Fibroblast of skin of right biceps (primary cell): ENCODE measurements at places on chromosomes 7 and 10.

DNA sequence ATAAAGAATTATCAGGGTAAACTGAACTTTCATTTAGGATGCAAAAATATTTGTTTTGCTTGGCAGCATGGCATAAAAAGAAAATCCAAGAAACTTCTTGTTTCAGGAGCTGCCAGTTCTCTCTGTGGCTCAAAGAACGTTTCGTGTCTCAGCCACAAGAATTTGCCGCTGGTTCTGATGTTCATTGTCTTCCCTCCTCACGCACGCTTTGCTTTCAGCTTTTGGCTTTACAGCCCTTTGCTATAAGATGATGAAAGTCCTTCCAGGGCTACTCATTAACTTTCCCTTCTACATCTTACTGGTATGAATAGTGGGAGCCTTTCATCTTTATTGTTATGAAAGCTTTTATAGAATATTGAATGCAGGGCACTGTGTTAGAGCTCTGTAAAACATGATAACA, 124.7 kb downstream of the BICC1 start:
- DNase-seq, result peak; percentile 80

GRCh38 chr7:80410081-80410480, 101.8 kb downstream of the GNAT3 start:
- DNase-seq, result peak; percentile 61

DNA sequence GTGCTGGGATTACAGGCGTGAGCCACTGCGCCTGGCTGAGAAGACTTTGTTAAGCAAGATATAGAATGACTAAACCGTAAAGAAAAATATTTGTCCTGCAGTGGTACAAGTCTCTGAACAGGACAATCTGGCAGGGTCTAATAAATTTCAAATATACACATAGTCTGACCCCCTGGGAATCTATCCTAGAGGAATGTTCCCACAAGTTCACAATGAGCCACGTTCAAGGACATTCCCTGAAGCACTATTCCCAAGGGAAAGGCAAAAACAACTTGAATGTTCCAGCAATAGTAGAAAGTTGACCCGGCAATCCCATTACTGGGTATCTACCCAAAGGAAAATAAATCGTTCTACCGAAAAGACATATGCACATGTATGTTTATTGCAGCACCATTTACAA, 82.0 kb downstream of the HIP1 start:
- no peak for DNase-seq

DNA sequence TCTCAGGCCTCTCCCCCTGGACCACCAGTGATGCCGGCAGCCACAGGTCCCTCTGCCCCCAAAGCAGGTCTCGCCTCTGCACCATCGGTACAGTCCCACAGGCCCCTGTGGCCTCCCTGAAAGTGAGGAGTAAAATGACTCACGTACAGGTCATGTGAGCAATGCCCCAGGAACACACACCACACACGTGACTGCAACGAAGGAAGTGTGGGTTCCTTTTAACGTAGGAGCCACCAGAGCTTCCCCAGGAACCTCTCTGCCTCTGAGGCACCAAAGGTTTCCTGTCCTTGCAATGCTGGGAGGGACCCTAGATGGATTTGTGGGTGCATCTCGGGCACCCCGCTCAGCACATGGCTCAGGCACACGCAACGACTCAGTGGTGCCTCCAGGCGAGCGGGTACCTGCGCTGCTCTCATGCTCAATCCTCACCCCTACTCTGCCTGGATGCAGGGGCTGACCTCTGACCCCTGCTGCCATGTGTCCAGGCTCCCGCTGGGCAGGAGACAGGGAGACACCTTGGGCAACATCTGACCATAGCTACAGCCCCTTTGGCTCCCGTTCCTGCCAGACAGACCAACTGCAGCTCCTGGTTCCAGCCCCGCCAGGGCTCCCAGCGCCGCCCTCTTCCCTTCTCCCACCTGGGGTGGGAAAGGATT, 120.7 kb downstream of the PRKAG2 start:
- DNase-seq, result peak; percentile 78

DNA sequence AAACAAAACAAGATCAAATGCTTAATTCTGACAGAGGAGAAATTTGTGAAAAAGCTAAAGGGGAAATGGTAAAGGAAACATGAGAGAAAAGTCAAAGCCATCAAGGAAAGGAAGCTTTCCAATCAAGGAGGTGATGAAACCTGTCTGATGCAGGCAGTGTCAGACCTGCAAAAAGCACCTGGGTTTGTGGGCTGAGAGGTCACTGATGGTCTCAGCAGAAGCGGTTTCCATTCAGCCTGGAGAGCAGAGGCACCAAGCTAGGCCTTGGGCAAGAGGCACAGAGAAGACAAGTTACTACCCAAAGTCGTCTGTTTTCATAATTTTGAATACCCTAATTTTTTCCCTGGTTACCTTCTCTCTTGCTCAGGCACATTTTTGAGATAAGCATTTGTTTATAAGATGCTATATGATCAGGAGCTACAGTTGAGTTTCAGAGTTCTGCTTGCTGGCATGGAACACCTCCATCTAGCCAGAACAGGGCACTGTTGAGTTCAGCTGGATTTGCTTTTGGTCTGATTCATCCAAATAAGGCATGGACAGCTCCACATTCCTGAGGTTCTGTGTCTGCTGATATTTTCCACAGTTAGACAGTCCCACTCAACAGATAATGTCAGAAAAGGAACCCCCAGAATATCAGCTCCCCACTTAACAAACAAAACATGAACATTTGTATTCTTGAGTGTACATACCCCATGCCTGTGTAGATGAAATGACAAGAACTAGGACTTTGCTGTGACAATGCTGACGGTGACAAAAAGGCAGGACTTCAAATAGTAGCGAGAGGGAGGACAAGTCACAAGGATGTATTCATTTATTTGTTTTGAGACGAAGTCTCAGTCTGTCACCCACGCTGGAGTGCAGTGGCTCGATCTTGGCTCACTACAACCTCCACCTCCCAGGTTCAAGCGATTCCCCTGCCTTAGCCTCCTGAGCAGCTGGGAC, 4.9 kb upstream of the PPIA start:
- DNase-seq, result peak; percentile 62

- no peak for DNase-seq
Measured at GRCh38 chr7:76394957-76395356, 14.5 kb downstream of the SSC4D start.

DNA sequence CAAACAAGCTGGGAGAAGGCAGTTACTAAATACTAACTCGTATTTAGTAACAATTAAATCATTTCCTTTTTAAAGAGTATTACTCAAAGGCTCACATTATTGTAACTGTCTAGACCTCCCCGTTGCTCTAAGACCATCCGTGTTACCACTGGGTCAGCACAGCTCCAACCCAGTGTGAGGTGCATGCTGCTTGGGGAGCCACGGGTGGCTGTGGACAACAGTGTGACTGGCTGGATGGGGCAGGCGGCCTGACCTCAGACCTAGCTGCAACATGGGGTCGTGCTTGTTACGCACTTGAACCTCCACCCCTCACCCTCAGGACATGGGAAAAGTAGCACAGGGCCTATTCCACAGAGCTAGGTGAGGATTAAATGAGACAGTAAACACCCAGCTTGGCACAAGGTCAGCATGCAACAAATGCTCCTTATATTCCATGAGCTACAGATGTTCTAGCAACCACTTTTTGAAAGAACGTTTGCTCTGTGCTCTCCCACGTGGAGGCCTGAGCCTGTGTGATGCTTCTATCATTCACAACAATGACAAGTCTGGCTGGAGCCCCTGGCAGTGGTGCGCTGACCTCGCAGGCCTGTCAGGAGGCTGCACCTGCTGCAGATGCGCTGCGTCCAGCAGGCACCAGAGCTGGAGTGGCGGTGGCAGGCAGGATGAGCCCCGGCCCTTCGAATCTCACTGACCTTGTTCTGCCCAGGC, 135.7 kb downstream of the PKD1L1 start:
- no peak for DNase-seq

GRCh38 chr10:111384556-111384955, 307.7 kb downstream of the ADRA2A start:
- DNase-seq, result peak; percentile 21
